Endothelial cell (in vitro differentiated cells): ENCODE measurements at places on chromosomes 7 and 10.

GRCh38 chr7:40135317-40135610 lies 459 bp downstream of the SUGCT start:
- no peak for DNase-seq

DNA sequence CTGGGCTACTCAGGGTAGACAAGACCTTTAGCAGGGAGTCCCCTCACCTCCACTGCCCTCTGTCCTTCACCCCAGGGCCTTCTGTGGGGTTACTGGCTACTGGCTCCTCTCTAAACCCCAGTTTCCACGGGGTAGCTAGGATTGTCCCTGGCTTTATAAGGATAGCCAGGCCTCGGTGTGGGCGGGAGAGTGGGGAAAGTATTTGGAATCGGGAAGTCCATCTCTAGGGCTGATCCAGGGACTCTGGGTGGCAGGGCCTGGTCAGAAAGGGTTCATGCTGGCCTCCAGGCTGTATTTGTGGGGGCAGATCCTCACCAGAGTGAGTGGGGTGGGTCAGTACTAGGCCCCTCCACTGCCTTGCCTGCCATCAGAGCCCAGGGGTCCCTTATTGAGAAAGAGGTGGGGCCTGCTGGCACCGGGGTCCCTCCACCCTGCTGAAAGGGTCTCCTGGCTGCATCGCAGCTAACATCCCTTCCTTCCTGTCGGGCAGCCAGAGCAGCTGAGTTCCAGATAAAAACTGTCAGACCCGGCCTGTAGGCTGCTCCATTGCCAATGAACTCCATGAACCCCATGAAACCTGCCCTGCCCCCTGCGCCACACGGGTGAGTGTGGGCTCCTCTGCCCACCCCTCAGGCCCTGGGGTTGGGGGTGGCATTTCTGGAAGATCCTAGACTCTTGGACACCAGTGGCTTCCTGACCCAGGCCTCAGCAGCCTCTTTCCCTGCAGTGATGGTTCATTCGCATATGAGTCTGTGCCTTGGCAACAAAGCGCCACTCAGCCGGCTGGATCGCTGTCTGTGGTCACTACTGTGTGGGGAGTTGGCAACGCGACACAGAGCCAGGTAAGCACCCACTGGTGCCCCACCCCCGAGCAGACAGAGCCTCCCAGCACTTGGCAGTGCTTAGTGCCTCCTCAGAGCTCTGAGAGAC lies 7.3 kb downstream of the ZMIZ2 start:
- DNase-seq = no peak

DNA sequence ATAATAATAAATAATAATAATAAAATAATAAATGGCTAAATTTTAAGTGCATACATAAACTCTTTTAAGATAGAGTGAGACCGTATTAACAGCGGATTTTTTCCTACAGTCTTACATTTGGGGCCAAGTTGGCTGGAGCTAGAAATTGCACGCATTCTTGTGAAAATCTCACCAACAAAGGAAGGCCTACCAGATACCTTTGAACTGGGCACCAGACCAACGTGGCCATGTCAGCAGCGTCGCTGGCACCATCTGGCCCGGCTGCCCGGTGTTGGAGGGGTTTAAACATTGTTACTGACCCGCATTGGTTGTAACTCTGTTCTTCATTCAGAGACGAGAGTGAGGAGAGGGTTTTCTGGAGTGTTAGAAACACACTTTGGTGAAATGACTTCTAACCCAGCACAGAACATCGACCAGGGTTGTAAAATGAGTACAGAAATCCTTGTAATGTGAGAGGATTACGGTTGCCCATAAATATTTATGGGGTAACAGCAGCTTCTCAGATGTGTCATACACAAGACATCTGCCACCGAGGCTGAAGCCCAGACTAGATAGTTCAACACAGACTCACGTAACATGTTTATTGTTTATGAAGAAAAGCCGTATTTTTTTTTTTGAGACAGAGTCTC lies 34.6 kb upstream of the UNCX start:
- DNase-seq = no peak

DNA sequence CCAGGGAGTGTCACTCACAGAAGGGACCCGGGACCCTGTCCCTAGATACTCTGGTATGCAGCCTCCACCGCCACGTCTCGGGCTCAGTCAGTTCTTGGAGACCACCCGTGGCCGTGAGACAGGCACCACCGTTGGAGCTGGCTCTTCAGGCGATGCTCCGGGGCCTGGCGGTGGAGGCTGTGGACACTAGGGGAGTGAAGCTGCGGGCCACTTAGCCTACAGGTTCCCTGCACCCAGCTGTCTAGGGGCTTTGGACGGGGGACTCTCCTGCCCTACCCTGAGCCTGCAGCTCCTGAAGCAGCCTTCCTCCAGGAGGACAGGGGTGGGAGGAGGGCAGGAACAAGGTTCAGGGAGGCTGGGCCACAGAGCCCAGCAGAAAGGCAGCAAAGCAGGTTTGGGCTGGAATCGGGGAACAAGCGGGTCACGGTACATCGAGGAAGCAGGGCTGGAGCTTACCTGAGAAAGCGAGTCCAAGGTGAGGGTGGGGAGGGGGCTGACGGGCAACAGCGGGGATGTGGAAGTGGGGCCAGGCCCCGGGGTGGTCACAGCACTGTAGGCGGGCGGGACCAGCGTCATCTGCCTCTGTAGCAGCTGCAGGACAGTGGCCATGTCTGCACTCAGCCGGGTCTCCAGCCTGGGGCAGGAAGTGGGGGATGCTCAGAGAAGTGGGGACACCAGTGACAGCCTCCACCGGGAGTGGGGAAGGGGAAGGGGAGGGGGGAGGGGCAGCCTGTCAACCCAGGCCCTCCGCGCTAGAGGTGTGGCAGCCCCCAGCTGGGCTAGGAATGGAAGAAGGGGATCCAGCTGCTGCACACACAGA lies 31.5 kb downstream of the KCNH2 start:
- no peak for DNase-seq
